ENCODE measurements at places on chromosomes 13 and 19.

GRCh38 chr13:83876546-83876945 lies 5.7 kb downstream of the SLITRK1 start:
- H3K36me3 ChIP-seq, result no peaks in the 10 kb centered on the region
- H3K4me3 ChIP-seq, result no peak overlapping the region
- peaks cover 29% of the 10 kb centered on the region for H3K27me3 ChIP-seq

DNA sequence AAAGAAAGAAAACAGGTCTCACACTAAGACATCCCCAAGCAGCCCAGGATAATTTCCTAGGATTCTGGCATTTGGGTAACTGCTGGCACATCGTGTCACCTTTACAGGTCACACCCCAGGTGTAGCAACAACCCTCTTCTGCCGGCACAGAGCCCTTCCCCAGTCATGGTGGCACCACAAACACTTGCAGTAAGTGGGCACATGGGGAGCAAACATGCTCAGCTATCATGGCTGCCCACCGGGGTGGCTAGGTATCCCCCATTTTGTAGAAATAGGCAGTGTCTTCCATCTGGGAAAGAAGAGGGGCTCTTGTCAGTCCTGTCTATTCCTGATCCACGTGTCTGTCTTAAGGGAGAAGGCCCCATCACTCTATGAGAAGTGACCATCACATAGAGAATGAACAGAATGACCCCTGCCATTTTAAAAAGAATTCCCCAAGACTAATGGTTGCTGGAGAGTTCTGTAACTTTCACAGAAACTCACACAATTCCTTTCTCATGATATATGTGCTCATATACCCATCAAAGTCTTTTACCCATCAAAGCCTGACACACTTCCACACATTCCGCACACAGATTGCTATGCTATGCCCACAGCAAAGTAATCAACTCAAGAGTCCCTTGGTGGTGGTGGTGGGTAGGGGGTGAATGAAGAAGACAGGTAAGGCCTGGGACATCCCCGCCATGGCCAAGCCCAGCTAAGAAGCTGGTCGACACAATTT lies 33.3 kb downstream of the BRD4 start:
- no peaks in the 10 kb centered on the region for H3K27me3 ChIP-seq
- H3K4me1 ChIP-seq, result peaks cover 87% of the 10 kb centered on the region
- DNase-seq, result no peak
- no peak overlapping the region for H3K4me3 ChIP-seq
- peak overlapping the region; percentile 98 for H3K27ac ChIP-seq

DNA sequence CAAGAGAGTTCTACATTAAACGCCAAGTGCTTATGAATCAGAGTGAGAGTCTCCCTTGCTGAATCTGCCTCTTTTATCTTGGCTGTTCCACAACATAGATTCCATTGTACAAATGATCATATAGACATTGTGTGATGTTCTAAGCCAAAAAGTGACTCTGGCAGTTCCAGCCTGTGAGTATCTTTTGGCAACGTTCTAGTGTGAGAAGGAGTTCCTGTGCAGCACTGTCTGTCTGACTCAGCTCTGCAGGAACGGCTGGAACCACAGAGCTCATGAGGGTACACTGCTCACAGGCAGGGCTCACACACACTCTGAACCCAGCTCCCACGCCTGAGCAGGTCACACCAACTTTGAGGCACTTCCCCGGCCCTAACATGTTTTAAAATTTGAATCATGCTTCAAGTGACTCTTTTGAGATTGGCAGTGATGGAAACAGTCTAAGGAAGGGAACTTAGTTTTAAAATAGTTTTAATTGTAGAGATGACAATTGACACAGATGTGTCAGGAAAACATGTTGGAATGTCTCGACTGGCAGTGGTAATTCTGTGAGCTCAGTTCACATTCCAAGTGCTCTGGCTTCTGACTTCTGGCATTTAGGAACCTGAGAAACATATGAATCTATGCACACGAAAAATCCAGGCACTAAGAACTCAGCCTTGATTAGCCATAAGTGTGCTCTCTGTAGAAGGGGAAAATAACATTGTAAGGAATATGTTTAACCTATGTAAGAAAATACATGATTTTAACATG lies 272.0 kb downstream of the UQCRFS1 start:
- peak; percentile 90 for DNase-seq
- H3K4me3 ChIP-seq, result 0 out of 2 replicates have a peak overlapping the region, but pooled peaks have one; percentile 4
- no peaks in the 10 kb centered on the region for H3K27me3 ChIP-seq

DNA sequence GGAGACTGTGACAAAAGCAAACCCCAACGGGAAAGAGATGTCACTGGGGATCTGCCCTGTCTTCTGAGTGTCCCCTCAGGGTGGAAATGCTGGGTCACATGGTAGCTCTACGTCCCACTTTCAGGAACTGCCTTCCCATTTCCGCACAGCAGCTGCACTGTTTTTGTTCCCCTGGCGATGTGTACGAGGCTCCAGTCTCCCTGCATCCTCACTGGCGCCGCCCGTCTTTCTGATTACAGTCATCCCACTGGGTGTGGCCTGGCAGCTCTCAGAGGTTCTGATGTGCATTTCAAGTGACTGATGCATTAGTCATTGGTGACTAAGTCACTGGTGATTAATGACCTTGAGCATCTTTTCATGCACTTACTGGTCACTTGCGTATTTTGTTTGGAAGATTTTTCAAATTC lies 21.2 kb downstream of the PCID2 start:
- H3K4me3 ChIP-seq, result peak overlapping the region; percentile 47
- peaks cover 36% of the 10 kb centered on the region for H3K36me3 ChIP-seq
- DNase-seq, result peak; percentile 100
- H3K27me3 ChIP-seq, result no peaks in the 10 kb centered on the region
- peak overlapping the region; percentile 97 for H3K27ac ChIP-seq
- H3K4me1 ChIP-seq, result peaks cover 19% of the 10 kb centered on the region

DNA sequence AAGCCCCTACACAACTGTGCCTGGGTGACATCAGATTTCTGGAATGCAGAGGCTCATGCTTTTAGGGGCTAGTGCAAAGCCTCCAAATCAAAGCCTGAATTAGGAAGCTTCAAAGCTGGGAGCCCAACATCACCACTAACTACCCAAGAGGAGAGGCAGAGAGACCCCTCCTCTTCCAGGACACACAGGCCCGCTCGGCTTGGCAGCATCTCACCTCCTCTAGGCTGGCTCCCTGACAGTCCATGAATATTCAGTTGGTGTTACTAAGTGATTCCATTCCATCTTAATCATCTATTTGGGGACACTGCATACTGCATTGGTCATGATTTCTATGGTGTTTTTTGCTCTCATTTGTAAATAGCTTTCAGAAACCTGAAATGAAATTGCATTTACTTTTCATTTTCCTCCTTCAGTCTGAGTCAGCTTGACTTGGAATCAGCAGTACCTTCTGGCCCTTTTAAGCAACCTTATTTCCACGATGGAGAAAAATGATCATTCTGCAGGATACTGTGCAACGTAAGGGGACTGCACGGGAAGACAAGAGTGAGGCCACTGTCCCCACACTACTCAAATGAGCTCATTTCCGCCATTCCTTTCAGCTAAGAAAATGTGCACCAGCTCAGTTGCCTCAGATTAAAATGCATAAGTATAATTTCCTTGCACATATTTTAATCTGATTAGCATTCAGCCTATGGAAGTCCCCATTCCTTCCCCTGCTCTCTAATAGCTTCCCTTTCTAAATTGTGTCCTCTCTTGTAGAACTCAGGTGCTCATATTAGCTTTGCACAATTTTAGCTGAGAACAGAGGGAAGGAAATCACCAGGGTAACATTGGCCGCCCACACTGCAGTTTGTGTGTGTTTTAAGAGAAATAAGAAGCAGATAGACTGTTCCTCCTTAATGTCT lies 219.9 kb downstream of the RFC3 start:
- no peak overlapping the region for H3K27ac ChIP-seq
- no peak overlapping the region for H3K4me3 ChIP-seq
- no peaks in the 10 kb centered on the region for H3K27me3 ChIP-seq
- H3K36me3 ChIP-seq, result no peaks in the 10 kb centered on the region
- peak; percentile 36 for DNase-seq

DNA sequence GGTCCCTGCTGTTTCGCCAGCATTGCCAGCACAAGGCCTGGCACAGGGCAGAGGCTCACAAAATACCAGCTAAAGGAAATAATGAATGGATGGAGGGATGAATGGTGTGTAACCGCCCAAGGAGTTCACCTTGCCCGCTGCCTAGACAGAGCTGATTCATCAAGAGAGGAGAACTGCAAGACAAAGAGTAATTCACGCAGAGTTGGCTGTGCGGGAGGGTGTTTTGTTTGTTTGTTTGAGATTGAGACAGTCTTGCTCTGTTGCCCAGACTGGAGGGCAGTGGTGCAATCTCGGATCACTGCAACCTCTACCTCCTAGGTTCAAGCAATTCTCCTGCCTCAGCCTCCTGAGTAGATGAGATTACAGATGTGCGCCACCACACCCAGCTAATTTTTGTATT lies 3.0 kb downstream of the OPA3 start:
- H3K4me1 ChIP-seq, result peaks cover 26% of the 10 kb centered on the region
- no peak for DNase-seq
- H3K36me3 ChIP-seq, result no peaks in the 10 kb centered on the region
- no peak overlapping the region for H3K4me3 ChIP-seq
- no peaks in the 10 kb centered on the region for H3K27me3 ChIP-seq
- H3K27ac ChIP-seq, result no peak overlapping the region

DNA sequence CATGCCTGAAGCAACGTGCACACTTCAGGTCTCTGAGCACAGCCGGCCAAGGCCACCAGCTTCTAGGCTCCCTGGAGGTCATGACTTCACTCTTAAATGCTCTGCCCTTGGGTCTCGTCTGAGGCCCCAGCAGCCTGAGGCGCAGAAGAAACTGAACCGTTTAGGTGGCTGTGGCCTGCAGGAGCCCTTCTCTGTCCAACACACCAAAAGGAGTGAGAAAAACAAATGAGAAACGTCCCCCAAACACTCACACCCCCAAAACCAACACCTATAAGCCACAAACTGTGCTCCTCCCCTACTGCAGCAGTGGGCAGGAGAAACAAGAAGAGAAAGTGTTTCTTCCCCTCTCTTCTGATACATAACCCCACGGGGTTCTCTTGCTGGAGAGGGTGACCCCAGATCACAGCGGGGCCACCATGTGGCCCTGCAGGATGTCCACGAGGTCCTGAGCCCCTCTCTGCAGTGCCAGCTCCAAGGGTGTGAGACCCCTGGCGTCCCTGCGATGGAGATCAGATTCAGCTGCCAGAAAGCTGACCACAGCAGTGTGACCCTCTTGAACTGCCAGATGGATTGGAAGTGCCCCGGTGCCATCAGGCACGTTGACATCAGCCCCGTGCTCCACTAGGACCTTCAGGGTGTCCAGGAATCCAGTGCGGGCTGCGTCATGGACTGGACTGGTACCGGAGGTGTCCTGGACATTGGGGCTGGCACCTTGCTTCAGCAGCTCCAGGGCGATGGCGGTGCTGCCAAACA lies 1.0 kb upstream of the KRI1 start:
- H3K4me1 ChIP-seq, result peaks cover 18% of the 10 kb centered on the region
- H3K36me3 ChIP-seq, result no peaks in the 10 kb centered on the region
- H3K27me3 ChIP-seq, result no peaks in the 10 kb centered on the region
- H3K27ac ChIP-seq, result peak overlapping the region; percentile 64

DNA sequence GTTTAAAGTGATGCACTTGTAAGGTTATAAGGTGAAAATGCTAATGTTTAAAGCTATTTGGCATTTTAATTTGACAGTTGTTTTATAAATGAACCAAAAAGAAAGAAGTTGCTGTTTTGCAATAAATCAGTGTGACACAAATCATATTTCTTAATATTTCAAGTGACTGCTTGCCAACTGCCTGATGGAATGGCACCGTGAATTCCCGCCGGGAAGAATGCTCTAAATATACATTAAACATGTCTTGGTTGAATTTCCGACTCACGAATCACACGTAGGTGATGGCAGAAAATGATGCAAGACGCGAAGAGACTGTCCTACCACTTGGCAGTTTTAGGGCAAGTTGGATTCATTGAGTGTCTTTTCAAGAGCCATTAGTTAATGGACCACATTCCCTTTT lies 3.1 kb upstream of the GJB2 start:
- H3K4me3 ChIP-seq, result no peak overlapping the region
- peaks cover 42% of the 10 kb centered on the region for H3K27me3 ChIP-seq
- H3K27ac ChIP-seq, result no peak overlapping the region
- H3K4me1 ChIP-seq, result peaks cover 11% of the 10 kb centered on the region
- no peaks in the 10 kb centered on the region for H3K36me3 ChIP-seq
- no peak for DNase-seq

- DNase-seq, result peak; percentile 69
- peaks cover 10% of the 10 kb centered on the region for H3K4me1 ChIP-seq
- no peak overlapping the region for H3K27ac ChIP-seq
- H3K36me3 ChIP-seq, result no peaks in the 10 kb centered on the region
These were observed 27.3 kb upstream of the EDDM13 start for GRCh38 chr19:56245121-56245740.

GRCh38 chr19:19459707-19460251 lies 54.3 kb downstream of the GATAD2A start:
- no peaks in the 10 kb centered on the region for H3K36me3 ChIP-seq
- H3K27ac ChIP-seq, result peak overlapping the region; percentile 82
- peaks cover 69% of the 10 kb centered on the region for H3K4me1 ChIP-seq
- peak overlapping the region; percentile 20 for H3K4me3 ChIP-seq

GRCh38 chr19:19540064-19540714 lies 2.1 kb downstream of the CILP2 start:
- H3K4me3 ChIP-seq, result no peak overlapping the region
- DNase-seq, result peak; percentile 77
- H3K27ac ChIP-seq, result no peak overlapping the region
- no peaks in the 10 kb centered on the region for H3K27me3 ChIP-seq
- no peaks in the 10 kb centered on the region for H3K4me1 ChIP-seq

- H3K36me3 ChIP-seq, result peaks cover 15% of the 10 kb centered on the region
- H3K27me3 ChIP-seq, result no peaks in the 10 kb centered on the region
- no peak overlapping the region for H3K4me3 ChIP-seq
- H3K4me1 ChIP-seq, result no peaks in the 10 kb centered on the region
These were observed 8.9 kb downstream of the ZNF420 start for GRCh38 chr19:37087110-37087509.

GRCh38 chr13:46152627-46153328 lies 29.2 kb downstream of the LCP1 start:
- no peaks in the 10 kb centered on the region for H3K4me1 ChIP-seq
- no peak overlapping the region for H3K27ac ChIP-seq
- DNase-seq, result no peak

DNA sequence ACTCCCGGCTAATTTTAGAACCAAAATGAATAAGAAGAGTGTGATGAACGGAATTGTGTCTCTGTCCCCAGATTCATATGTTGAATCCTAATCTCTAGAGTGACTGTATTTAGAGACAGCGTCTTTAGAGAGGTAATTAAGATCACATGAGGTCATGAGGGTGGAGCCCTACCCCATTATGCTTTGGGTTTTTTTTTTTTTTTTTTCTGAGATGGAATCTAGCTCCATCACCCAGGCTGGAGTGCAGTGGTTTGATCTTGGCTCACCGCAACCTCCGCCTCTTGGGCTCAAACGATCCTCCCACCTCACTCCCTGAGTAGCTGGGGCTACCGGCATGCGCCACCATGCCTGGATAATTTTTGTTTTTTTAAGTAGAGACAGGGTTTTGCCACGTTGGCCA lies 27.9 kb downstream of the FBXO27 start:
- H3K4me3 ChIP-seq, result no peak overlapping the region
- no peaks in the 10 kb centered on the region for H3K4me1 ChIP-seq
- no peak for DNase-seq
- no peak overlapping the region for H3K27ac ChIP-seq
- no peaks in the 10 kb centered on the region for H3K27me3 ChIP-seq
- no peaks in the 10 kb centered on the region for H3K36me3 ChIP-seq

GRCh38 chr13:51945149-51945548 lies 66.1 kb downstream of the ATP7B start:
- H3K4me1 ChIP-seq, result no peaks in the 10 kb centered on the region
- H3K27ac ChIP-seq, result no peak overlapping the region
- DNase-seq, result no peak

Data from GM23248 (cell line).